Right forelimb (tissue), 1 donor: ENCODE measurements at places on chromosomes 2 and 18.

GRCh38 chr18:4639628-4640310 lies 184.7 kb upstream of the DLGAP1 start:
- no peak for DNase-seq

DNA sequence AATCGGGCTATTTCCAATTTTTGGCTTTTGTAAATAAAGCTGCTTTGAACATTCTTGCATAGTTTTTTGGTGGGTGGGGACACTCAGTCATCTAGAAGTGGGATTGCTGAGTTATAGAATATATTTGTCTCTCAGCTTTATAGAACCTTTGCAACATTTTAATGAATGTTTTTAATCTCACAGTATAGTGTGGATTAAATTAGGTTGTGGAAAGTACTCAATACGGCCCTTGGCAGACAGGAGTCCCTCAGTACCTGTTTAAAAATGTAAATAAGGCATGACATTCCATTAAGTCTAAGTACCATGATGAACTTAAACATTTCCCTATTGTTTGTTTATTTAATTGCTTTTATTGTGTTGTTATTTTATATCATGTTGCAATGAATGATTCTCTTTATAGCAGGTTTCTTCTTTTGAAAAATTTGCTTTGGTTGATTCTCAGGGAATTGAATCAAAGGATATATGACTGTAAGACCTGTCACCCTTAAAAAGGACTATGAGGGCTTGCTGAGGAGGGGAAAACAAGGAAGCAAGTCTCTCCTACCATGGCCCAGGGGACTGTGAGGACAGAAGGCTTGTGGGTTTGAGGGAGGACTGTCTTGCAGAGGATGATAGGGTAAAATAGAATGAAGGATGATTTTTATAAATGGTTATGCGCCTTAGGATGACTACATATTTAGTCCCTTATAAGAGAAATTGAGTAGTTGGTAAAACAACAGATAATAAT lies 165.1 kb downstream of the RPIA start:
- DNase-seq = no peak

DNA sequence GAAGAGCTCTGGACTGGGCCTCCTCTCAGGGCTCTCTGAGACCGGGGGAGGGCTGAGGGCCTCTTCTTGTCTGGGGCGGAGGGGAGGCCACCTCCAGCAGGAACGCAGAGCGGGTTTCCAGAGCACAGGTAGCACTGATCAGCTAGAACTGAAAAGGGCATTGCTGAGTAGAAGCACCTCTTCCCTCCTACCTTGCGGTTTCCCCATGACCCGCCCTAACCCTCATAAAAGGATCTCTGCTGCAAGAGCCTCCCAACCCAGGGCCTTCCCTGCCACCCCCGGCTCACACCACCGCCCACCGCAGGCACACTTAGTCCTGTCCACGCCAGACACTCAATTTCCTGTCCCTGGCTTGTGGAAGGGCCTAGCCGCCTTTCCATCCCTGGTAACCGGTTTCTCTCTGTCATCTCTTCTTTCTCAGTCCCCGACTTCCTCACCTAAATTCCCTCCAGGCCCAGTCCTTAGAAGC lies 966 bp downstream of the ADCY3 start:
- no peak for DNase-seq

GRCh38 chr18:3016585-3017297 lies 3.8 kb upstream of the LPIN2 start:
- no peak for DNase-seq

- DNase-seq = no peak
Observed at GRCh38 chr2:174399171-174399570, 3.6 kb downstream of the SCRN3 start.

GRCh38 chr2:73095910-73096309 lies 16.8 kb downstream of the RAB11FIP5 start:
- no peak for DNase-seq

- no peak for DNase-seq
Observed at GRCh38 chr2:24456599-24457556, 34.2 kb upstream of the NCOA1 start.

GRCh38 chr18:61076986-61077385 lies 256.2 kb upstream of the CDH20 start:
- no peak for DNase-seq

DNA sequence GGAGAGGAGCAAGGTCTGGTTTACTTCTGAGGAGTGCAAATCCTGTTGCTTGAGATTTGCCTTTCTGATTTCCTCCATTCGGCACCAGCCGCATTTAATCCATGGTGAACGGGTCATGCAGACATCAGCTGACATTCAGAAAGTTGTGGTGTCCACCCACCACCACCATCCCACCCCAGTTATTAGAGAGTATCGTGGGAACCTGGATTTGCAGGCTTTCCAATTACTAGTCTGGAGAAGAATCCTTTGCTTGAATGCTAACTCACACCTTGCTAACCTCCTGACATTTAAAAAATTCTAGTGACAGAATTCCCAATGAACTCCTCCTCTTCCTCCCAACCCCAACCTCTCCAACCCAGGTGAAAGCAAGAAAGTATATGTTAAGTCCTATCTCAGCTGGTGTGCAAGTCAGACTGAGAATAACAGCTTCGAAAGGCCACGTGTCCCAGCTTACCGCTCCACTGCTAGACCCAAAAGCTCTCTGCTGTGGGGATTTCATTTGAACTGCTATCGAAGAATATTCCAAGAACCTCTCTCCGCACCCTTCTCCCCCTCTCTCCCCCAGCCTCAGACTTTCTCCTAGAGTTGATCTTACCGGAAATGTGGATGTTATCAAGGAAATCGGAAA lies 17.7 kb downstream of the BCL11A start:
- no peak for DNase-seq

GRCh38 chr2:151562398-151562797 lies 152.7 kb downstream of the RIF1 start:
- no peak for DNase-seq

GRCh38 chr2:9705196-9705595 lies 74.4 kb upstream of the YWHAQ start:
- no peak for DNase-seq

GRCh38 chr2:208280933-208281332 lies 14.9 kb downstream of the PIKFYVE start:
- no peak for DNase-seq

GRCh38 chr2:138336146-138336545 lies 165.4 kb upstream of the SPOPL start:
- no peak for DNase-seq

DNA sequence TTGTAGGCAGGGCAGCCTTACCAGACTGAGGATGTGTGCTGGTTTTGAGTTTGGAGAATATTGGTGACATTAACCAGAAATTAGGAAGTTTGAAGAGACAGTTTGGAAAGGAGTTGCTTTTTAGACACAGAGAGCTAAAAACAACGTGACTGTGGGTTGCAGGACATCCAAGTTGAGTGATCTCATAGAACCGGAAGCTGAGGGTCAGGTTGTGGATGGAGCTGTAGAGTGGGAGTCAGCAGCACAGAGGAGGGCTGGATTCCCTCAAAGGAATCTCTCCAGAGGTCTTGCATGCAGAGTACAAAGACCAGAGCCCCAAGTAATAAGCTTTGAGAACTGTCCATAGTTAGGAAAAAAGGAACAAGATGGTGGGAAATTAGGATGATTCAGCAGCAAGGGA lies 9.3 kb downstream of the MAPRE3 start:
- no peak for DNase-seq

- no peak for DNase-seq
Observed at GRCh38 chr2:174666845-174667244, 69.2 kb upstream of the WIPF1 start.

DNA sequence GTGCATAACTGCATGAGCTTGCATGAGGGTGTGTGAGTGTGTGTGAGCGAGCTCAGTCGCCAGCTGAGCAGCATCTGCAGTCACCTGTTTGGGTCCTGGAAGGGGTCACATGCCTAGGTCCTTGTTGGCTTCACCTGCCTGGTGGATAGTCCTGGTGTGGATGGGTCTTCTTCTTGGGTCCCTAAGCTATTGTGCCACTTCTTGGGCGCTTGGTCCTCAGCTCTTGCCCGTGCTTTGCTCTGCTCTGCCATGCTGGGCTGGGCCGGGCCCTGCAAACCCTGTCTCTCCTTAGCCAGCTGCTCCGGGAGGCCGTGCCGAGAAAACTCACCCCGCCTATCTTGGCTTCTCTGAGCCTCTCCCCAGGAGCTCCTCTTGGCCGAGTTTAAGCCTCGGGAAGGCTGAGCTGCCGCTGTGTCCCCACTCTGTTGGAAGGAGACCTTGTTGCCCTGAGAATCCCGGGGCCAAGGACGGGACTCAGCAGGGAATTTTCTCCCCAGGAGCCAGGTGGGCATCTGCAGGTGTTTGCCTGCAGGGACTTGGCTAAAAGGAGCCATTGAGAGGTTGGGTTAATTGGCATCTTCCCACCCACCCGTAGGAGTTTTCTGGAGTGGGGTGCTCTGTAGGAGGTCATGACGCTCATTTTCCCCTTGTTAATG lies 300.8 kb downstream of the NDUFA10 start:
- DNase-seq = peak; percentile 62

- no peak for DNase-seq
Observed at GRCh38 chr2:73516033-73516432, 126.2 kb downstream of the NAT8 start.

DNA sequence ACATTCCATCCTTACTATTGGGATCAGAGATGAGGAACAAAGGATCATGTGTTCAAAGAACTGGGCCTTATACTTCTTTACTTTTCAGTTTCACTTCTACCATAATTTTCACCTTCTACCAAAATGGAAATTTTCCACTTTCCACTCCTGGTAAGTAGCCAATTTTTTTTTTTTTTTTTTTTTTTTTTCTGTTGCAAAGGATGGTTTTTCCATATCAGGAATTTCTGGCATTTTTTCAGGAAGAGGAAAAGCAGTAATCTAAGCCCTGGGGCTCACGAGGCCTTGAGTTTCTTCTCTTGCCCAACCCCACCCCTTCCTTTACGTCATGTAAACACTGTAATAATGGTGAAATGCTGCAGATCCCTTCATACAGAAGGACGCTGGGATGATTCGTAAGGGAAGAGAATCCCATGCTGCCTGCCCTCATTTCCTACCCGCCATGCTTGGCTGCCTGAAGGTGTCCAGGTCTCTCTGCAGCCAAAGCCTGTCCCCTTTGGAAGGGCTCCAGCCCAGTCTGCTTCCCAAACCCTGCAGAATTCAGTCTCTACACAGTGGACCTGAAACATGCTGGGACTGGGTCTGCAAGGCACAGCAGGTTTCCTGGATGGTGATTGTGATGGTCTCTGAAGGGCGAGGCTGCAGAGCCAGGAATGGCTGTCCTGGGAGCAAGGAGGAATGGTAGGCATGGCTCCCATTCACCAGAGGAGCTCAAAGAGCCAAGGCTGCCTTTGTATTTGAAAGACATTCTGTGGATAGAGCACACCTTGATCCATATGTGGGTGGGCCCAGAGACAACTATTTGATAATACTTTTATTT lies 57.0 kb downstream of the EFR3B start:
- DNase-seq = peak; percentile 56

DNA sequence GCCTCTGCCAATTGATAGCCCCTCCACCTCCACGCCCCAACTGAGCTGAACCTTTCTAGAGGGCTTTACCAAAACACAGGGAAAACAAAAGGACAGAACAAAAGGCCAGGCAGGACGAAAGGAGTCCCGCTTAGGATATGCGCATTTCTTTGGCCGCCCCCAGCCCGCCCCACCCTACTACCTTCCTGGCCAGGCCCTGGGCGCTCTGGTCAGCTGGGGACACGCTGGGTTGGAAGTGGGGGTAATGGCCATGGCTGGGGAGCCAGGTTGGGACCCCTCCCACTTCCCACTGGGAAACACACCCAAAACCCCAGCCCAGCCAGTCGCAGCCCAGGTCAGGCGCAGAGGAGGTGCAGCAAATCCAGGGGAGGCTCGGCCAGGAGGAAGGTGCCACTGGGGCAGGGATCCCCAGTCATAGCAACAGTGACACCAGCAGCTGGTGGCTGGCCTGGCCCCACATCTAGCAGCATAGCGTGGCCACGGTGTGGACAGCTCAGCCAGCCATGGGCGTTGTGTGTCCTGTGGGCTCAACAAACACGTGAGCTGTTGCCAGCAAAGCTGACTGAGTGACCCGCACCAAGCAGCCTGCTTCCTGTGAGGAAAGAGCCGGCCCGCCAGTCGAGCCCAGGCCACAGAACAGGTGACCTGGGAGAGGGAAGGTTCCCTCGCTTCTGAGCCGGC lies 24.6 kb upstream of the B3GNT7 start:
- no peak for DNase-seq

GRCh38 chr18:43061318-43061717 lies 54.2 kb downstream of the RIT2 start:
- DNase-seq = no peak

- no peak for DNase-seq
Observed at GRCh38 chr2:134785659-134786430, 52.6 kb upstream of the ACMSD start.

DNA sequence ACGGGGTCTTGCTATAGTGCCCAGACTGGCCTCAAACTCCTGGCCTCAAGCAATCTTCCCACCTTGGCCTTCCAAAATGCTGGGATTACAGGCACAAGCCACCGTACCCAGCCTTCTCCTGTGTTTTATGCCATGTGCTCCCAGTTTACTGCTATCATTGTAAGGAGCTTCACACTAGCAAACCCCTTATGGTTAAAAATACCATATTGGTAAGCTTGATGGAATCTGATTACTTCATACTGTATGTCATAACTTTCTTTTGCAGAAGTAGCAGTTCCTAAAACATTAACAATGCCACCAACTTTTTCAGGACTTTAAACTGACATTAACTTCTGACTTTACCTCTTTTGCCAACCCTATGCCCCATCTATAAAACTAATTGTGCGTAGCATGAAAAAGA lies 36.2 kb downstream of the HAT1 start:
- no peak for DNase-seq
